ENCODE measurements at places on chromosomes 5 and 9.

DNA sequence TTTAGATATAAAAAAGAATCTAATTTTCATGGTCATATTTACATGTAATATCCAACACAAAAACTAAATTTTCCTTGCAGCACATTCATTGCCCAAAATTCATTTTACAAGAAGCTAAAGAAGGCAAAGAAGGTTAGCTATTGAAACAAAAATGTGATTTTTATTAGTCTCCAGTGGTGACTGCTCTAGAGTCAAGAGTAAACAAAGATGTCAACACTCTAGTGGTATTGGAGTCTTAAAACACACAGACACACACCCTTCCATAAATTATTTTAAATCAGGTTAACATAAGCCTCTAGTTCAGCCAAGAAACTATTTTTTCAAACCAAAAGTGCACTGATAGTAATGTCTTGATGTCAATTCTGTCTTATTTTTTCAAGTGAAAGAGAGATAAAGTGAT lies 329.2 kb downstream of the ZNF608 start:
- DNase-seq = no peak

DNA sequence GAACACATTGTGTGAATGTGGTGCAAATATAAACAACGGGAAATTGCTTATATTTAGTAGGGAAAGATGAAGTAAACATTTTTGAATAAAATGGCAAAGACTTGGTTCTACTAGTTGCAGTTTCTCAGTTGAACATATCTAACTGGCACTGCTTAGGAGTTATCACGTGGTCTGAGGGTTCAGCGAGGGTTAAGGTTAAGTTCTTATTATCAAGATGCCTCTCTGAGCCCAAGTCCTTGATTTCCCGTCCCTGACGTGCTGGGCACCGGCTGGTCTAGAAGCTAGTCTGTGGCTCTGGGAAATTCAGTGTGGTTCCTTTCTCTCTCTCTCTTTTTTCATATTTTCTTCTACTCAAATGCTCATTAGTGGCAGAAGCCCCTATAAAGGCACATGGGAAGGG lies 81.6 kb upstream of the PITX1 start:
- DNase-seq = no peak

- DNase-seq = no peak
Observed at GRCh38 chr5:113562828-113563400, 49.4 kb downstream of the YTHDC2 start.

DNA sequence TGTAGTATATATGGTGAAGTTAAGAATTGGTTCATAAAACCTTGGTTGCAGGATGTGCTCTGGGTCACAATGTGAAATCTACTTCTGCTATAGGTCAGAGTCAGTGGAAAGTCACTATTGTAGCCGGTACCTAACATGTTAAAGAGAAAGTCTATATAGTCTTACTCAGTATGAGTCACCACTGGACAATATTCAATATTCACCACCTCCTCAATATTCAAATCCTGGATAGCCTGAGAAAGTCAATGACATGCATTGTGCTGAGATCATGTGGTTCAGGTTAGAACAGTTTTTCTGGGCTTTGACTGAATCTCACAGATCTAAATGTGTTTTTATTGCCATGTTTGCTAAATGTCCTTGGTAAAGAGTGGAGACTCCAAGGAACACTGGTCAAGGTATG lies 108.8 kb downstream of the HMHB1 start:
- no peak for DNase-seq

DNA sequence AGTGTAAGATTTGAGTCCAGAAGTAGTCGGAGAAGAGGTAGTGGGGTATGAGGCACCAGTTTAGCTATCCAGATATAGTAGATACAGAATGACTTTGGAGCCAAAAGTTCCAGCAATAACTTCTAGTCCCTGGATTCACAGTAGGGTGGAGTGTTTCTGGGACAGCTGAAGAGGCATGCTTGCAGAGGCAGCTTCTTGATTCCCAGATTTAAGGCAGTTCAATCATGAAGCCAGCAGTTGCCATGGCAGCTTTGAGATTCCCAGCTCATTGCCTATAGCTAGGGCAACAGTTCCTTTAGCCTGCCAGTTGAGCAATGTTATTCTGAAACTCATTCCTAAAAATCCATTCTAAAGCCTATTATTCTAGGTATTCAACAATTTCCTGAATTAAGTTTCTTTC lies 79.2 kb downstream of the LIX1 start:
- DNase-seq = no peak

DNA sequence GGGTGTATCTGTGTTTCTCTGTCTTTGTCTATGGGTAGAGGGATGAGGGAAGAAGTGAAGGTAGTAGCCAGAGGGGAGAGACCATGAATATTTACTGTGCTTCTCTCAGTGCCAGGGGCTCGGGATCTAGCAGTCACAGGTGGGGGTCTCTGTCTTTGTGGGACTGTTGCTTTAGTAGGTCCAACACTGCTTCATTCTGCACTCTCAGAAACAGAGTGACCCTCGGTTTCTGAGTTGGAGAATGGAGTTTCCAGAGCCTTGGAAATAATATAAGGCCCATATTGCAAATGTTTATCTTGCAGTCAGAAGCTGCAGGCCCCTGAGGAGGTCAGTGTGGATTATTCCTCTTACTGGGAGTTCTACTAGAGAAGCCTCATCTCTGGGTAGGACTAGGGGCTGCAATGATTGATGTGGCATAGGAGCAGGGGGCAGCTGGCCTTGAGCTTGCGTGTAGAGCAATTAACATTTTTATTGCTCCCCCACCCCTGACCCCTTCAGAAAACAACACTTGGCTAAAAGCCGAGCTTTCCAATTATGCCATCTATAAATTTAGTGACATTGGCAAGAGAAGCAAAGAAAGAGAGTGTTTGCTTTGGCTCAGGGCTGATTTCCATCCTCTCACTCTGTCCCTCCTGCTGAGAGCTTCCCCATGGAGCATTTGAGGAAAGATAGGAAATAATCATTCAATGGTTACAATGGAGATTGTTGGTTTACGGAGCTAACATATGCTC lies 55.0 kb upstream of the TRPC7 start:
- DNase-seq = no peak

GRCh38 chr5:139966856-139967255 lies 76.2 kb downstream of the NRG2 start:
- DNase-seq = no peak

GRCh38 chr5:117380316-117380715 lies 805.7 kb upstream of the SEMA6A start:
- no peak for DNase-seq

- no peak for DNase-seq
Observed at GRCh38 chr5:180389252-180390101, 36.3 kb upstream of the GFPT2 start.

DNA sequence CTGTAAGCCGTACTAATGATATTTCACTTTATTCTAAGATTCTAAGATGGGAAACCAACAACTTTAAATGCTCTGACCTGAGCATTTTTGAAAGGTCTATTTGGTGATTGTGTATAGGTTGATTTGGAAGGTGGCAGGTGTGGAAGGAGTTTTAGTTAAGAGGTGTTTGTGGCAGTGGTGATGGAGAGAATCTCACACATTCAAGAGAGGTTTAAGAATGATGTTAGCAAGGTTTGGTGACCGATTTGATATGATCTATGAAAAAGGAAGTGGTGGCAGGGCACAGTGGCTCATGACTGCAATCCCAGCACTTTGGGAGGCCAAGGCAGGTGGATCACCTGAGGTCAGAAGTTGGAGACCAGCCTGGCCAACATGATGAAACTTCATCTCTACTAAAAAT lies 319.2 kb upstream of the CD180 start:
- DNase-seq = no peak

DNA sequence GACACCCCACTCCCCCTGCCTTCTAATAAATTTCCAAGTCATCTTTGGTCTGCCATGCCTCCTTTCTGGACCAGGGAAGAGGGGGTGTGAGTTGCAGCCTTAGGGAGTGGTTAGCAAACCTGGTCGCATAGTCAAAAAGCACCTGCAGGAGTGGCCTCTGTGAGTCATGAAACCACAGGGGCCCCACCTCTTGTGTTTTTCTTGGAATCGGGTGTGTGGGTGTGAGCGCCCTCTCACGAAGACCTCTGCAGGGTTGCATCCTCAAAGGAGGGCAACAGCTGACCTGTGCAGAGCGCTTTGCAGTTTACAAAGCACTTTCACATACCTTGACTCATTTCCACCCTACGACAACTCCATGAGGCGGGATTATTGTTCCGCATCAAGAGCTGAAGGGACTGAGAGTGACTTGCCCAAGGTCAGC lies 36.8 kb upstream of the TEX48 start:
- peak; percentile 98 for DNase-seq

GRCh38 chr9:87867391-87867790 lies 15.3 kb upstream of the SPATA31E1 start:
- DNase-seq = no peak

- DNase-seq = no peak
Observed at GRCh38 chr9:78238046-78239038, 2.5 kb downstream of the CEP78 start.

- DNase-seq = no peak
Observed at GRCh38 chr5:148928141-148928540, 101.7 kb downstream of the ADRB2 start.

- peak; percentile 9 for DNase-seq
Observed at GRCh38 chr5:15645381-15646160, 145.6 kb downstream of the FBXL7 start.

All from activated CD4-positive, alpha-beta T cell treated with anti-CD3 and anti-CD28 coated beads, Interleukin-2, Interleukin-4, amounts not matched to agents 100 ng/mL and 50 ng/mL, durations not matched to agents 16 hours and 8 hours (primary cell).